Endothelial cell (in vitro differentiated cells): ENCODE measurements at places on chromosomes 3 and 15. TPM values are rescaled to one million over a fixed set of nuclear protein-coding genes. Genes with fewer than 3 reads are reported as not detected.

- no peak overlapping the region for H3K4me3 ChIP-seq
- no peak overlapping the region for H3K27ac ChIP-seq
- H3K36me3 ChIP-seq, result peaks cover 2% of the 10 kb centered on the region
- H3K4me1 ChIP-seq, result peaks cover 2% of the 10 kb centered on the region
Measured at GRCh38 chr15:42672444-42672843, 64.5 kb downstream of the CDAN1 start.

- H3K4me3 ChIP-seq, result no peak overlapping the region
- peaks cover 2% of the 10 kb centered on the region for H3K4me1 ChIP-seq
- no peak overlapping the region for H3K27ac ChIP-seq
- H3K36me3 ChIP-seq, result peaks cover 2% of the 10 kb centered on the region
Measured at GRCh38 chr15:66848116-66848515, 146.1 kb downstream of the SMAD6 start.

DNA sequence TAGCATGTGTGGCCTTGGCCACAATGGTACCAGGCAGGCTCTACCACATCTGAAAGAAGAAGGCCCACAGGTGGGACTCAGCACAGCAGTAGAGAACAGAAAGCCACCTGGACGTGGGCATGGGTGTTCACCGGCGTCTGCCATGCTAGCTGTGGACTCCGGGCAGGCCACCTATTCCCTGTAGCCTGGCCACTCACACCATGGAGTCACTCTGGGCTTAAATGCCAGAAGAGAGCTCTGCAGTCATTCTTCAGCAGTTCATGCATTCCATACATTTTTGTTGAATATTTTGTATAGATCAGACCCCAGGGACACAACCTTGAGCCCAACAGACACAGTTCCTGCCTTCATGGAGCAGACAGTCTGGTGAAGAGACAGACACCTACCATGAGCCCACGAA, 138.6 kb downstream of the SRGAP3 start:
- peaks cover 4% of the 10 kb centered on the region for H3K36me3 ChIP-seq
- DNase-seq, result no peak
- no peak overlapping the region for H3K27ac ChIP-seq
- H3K4me3 ChIP-seq, result no peak overlapping the region

GRCh38 chr3:10374311-10374710, 53.4 kb upstream of the SEC13 start:
- peaks cover 6% of the 10 kb centered on the region for H3K27me3 ChIP-seq
- no peaks in the 10 kb centered on the region for H3K36me3 ChIP-seq
- no peak overlapping the region for H3K4me3 ChIP-seq

DNA sequence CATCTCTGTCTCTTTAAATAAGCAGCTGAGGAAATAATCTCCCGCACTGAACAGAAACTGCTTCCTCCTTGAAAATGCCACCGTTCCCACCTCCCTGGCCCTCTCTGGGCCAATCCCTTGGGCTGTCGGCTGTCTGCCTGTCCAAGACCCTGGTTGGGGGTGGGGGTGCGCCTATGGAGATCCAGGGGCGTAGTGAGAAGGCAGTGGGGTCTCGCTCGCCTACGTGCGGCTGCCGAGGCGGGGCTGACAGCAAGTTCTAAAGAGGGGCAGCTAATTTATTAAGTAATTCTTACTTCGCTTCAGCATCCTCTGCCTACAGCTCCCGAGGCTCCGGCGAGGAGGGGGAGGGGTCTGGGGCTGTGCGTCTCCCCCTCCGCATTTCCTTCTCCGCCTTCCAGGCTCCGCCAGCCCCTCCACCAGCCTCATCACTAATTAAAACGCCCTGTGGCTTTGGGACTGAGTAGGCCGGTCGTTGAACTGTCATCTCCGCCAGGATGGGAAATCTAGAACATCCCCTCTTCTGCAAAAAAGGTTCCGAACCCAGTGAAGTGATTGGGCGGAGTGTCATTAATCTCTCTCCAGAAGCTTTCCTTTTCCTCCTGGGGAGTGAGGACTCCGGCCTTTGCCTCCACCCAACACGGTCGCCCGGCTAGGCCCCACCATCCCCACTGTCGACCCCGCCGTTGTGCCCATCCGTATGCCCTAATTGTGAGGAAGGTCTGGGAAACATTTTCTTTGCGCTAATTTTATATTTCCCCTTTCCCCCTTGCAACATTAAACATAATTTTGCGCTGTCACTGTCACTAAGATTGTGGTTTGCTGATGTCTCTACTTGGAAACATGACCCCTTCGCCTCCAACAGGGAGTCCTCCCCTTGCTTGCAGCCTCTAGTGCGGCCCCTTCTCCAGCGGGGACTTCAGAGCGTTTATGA, 16.9 kb downstream of the NR2F2 start:
- DNase-seq, result no peak
- peaks cover 7% of the 10 kb centered on the region for H3K36me3 ChIP-seq
- no peak overlapping the region for H3K27ac ChIP-seq
- H3K27me3 ChIP-seq, result peaks cover 57% of the 10 kb centered on the region

GRCh38 chr15:31843426-31844055, 186.8 kb upstream of the CHRNA7 start:
- H3K27me3 ChIP-seq, result peaks cover 1% of the 10 kb centered on the region
- H3K36me3 ChIP-seq, result no peaks in the 10 kb centered on the region
- H3K4me1 ChIP-seq, result peaks cover 8% of the 10 kb centered on the region
- no peak for DNase-seq

DNA sequence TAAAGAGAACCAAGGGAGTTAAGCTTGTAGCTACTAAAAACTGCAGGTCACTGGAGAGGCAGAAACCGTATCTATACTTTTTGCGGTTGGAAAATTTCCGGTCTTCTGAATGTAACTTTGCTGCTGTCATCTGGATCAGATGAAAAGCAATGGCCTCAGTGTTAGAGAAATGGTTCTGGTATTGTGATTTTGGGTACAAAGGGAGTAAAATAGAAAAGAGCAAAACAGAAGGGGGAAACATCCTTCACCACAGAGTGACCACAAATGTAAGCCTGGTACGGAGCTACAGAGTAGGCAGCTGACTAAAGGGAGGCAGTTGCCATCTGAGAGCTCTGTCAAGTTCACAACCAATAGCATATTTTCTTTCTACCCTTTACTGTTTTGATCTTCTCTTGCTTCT, 5.6 kb downstream of the CD96 start:
- H3K4me3 ChIP-seq, result no peak overlapping the region
- DNase-seq, result no peak
- no peaks in the 10 kb centered on the region for H3K27me3 ChIP-seq
- no peaks in the 10 kb centered on the region for H3K36me3 ChIP-seq
- peaks cover 4% of the 10 kb centered on the region for H3K4me1 ChIP-seq

DNA sequence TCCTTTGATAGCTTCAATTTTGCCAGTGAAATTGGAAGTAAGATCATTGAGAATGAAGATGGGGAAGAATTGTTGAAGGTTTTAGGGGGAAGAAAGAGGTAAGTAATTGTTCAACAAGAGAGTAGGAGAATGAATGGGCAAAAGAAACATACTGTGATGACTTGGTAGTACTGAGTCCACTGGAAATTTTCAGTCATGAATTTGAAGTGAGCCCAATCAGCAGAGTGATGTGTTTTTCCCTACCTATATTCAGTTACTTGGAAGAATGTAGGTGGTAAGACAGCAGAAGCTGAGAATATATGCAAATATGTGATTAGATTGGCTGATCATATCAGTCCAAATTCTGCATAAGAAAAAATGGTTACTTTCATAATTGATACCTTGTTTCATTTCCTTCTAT, 569.6 kb downstream of the AGBL1 start:
- no peak overlapping the region for H3K4me3 ChIP-seq
- no peak for DNase-seq
- H3K36me3 ChIP-seq, result no peaks in the 10 kb centered on the region
- peaks cover 36% of the 10 kb centered on the region for H3K4me1 ChIP-seq
- H3K27ac ChIP-seq, result no peak overlapping the region

- no peaks in the 10 kb centered on the region for H3K36me3 ChIP-seq
- DNase-seq, result peak; percentile 53
- peaks cover 33% of the 10 kb centered on the region for H3K4me1 ChIP-seq
- peak overlapping the region; percentile 86 for H3K4me3 ChIP-seq
Measured at GRCh38 chr15:37106490-37107001, 6.2 kb upstream of the MEIS2 start.

DNA sequence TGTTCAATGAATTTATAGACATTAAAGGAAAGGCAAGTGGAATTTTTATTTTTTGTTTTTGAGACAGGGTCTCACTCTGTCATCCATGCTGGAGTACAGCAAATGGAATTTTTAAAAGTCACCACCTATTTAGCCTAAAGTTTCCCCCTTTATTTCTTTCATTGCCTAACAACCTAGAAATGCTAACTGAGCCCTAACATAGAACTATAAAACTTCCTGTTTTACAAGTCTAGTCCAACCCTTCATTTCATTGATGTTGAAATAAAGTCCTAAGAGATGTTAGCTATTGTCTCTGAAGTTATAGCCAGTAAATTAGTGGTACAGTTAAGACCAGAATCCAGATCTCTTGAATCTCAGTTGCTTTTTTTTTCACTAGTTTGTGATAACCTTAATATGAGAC, 39.0 kb downstream of the MAPK6 start:
- H3K27me3 ChIP-seq, result peaks cover 2% of the 10 kb centered on the region
- DNase-seq, result no peak
- H3K4me3 ChIP-seq, result no peak overlapping the region
- no peaks in the 10 kb centered on the region for H3K4me1 ChIP-seq
- H3K36me3 ChIP-seq, result peaks cover 26% of the 10 kb centered on the region
- no peak overlapping the region for H3K27ac ChIP-seq

DNA sequence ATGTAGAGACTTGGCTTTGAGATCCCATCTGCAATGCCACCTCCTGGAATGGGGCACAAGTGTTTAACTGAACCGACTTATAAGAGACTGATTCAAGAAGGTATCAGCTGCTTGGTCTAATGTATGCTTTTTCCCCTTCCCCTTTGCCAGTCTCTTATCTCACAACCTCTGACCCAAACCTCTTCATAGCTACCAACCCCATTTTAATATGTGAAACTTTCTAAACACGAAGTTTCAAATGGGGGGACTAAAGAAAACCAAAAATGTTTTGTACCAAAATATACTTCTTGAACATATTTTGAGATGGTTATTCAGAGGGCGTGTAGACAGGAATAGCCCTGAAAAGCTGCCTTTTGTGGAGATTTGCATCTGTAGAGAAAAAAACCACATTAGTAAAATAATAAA, 73.1 kb downstream of the OXSM start:
- no peak overlapping the region for H3K27ac ChIP-seq
- no peaks in the 10 kb centered on the region for H3K27me3 ChIP-seq
- no peaks in the 10 kb centered on the region for H3K36me3 ChIP-seq
- no peaks in the 10 kb centered on the region for H3K4me1 ChIP-seq
- no peak overlapping the region for H3K4me3 ChIP-seq

- H3K4me1 ChIP-seq, result peaks cover 19% of the 10 kb centered on the region
- no peaks in the 10 kb centered on the region for H3K36me3 ChIP-seq
- DNase-seq, result no peak
- H3K27me3 ChIP-seq, result no peaks in the 10 kb centered on the region
- no peak overlapping the region for H3K27ac ChIP-seq
Measured at GRCh38 chr15:92681141-92681631, 25.6 kb upstream of the FAM174B start.

GRCh38 chr3:106245400-106245799, 376.6 kb upstream of the CBLB start:
- H3K4me3 ChIP-seq, result no peak overlapping the region
- H3K36me3 ChIP-seq, result no peaks in the 10 kb centered on the region
- no peak overlapping the region for H3K27ac ChIP-seq
- H3K4me1 ChIP-seq, result no peaks in the 10 kb centered on the region
- no peak for DNase-seq

- no peaks in the 10 kb centered on the region for H3K27me3 ChIP-seq
- no peak for DNase-seq
- no peak overlapping the region for H3K4me3 ChIP-seq
- peaks cover 9% of the 10 kb centered on the region for H3K36me3 ChIP-seq
Measured at GRCh38 chr15:44550256-44550655, 13.3 kb downstream of the EIF3J start.

- H3K27ac ChIP-seq, result no peak overlapping the region
- DNase-seq, result no peak
- H3K4me3 ChIP-seq, result no peak overlapping the region
- no peaks in the 10 kb centered on the region for H3K27me3 ChIP-seq
- H3K4me1 ChIP-seq, result no peaks in the 10 kb centered on the region
Measured at GRCh38 chr15:38486936-38487335, 33.0 kb downstream of the FAM98B start.

HRG gene
- not detected for total RNA-seq

KLHL25 gene
- 7.4 TPM for total RNA-seq

KIF9 gene
- 12.1 TPM for total RNA-seq

LRRC2 gene
- total RNA-seq, result 0.23 TPM

SLC9C1 gene
- total RNA-seq, result 0.13 TPM

PLA2G4D gene
- not detected for total RNA-seq

PPARG gene
- 3.2 TPM for total RNA-seq

ST3GAL6 gene
- total RNA-seq, result 6.5 TPM

GOLGA6L4 gene
- 8.3 TPM for total RNA-seq
